ENCODE measurements at places on chromosomes 3 and 15.
A peak's percentile ranks its signal among the peaks of the same experiment; 100 is the strongest.

DNA sequence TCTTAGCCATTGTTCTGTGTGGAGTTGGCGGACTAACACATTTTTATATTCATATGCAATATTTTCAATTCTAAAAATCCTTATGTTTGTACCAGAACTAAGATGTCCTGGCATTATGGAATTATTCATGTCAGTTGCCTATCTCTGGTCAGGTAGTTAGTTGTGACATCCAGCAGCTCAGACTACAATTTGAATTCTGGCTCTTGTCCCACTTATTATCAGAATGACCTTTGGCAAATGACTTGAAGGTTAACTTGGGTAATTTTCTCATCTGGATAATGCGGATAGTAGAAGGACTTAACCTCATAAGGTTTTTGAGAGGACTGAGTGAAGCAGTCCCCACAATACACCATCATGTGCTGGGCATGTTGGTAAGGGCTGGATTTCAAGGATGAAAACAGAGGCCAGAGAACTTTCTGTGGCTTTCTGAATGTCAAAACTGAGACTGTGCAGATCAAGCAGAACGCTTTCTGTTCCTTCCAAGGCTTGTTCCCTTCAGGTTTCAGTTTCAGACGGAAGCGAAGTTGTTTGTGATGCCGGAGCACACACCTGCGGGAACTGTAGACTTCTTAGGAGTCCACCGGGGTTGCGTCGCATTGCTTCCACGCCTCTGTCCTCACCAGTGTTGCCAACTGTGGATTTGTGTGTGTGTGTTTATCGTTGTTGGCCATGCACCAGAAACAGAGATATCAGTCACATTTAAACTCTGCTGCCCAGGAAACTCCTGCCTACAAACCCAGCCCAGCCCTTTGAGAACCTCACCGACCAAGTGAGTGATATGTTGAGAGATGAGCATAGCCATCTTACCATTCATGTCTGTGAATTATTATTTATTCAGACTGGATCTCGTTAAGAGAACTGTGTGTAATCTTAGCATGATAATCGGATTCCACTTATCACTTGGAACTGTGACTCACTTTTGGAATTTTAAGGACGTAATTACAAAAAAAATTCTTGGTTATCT is 76.0 kb downstream of the PTPRG start:
- DNase-seq = no peak

DNA sequence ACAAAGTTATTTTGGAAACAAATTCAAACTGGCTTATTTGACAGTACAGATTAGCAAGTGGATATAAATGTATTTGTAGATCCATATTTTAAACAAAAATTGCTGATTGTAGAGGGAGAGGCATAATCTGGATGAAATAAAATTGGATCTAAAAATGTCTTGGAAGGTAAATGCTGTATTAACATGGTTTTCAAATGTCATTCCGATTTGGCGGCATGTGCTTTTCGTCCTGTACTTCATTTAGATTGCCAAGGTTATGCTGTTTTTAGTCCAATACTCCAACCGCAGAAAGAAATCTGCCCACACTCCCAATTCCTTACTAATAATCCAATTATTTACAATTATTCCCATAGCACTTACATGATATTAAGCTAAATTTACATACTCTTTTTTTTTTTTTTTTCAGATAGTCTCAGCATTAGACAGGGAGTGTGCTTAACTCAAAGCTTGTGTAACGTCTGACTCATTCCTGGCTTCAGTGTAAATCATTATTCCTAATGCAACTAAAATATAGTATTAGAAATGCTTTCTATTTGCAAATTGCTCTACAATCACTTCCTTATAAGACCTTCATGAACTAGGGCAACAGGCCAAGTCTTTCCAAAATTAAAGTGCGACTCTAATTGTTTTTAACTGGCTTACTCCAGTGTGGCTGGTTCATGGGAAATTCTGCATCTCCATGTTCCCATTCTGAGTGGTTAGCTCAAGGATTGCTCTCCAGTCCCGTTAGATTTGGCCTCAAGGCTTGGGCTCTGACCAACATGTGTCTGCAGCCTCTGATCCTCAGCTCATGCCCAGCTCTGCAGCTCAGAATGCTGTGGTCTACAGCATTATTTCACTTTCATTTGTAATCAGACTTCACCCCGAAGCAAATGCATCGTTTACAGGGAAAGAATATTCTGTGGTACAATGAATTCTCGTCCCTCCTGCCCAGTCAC is 103.9 kb downstream of the FBN1 start:
- DNase-seq = no peak

DNA sequence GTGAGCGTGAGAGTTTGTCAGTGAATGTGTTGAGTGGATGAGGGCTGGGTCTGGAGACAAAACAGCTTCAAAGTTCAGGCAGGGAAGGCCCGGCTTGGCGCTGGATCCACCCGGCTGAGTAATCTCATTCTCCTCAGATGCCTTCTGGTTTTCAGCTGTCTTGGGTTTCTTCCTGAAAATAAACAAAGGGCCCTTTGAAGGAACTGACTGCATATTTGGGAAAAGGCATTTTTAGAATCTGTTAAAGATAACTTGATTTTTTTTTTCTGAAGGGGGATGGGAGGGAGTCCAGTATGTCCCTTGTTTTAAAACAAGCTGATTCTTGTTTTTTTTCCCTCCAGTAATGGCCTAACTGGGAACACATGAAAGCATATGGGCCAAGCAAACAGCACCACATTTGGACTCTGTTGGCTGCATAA is 86.4 kb downstream of the TIGIT start:
- DNase-seq = no peak

- no peak for DNase-seq
Observed at GRCh38 chr3:53820756-53821580, 25.3 kb downstream of the CHDH start.

GRCh38 chr15:56805466-56806147 is 72.3 kb upstream of the ZNF280D start:
- DNase-seq = no peak

DNA sequence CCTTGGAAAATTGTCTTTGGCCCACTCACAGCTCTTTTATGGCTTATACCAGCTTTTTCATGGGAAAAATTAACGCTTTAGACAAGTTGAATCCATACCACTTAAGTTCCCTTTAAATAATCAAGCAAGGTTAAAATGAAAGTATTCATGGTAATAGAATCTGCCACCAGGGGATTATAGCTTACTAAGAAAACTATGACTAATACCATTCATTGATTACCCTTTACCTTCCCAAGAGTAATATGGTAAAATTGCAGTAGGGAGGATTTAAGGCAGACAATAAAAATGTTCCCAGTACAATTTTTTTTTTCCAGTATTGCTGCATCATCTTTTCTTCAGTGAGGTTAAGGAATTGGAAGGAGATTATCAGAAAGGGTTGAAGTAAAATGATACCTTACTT is 641.1 kb upstream of the NAALADL2 start:
- DNase-seq = no peak

DNA sequence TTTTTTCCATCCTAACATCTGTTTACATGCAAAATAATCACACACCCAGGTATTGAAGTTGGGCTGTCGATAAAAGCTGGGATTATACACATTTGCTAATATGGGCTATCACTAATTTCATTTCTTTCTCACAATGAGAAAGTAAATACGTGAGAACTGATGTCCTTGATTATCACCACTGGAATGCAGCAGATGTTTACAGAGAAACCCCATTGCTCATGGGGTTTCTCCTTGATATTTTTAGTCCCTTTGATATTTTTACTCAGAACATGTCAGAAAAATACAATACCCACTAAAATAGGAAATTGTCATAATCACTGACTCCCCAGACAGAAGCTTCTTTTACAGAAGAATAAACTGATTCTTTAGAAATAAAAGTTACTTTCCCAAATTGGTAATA is 535.1 kb upstream of the CCDC54 start:
- DNase-seq = no peak

DNA sequence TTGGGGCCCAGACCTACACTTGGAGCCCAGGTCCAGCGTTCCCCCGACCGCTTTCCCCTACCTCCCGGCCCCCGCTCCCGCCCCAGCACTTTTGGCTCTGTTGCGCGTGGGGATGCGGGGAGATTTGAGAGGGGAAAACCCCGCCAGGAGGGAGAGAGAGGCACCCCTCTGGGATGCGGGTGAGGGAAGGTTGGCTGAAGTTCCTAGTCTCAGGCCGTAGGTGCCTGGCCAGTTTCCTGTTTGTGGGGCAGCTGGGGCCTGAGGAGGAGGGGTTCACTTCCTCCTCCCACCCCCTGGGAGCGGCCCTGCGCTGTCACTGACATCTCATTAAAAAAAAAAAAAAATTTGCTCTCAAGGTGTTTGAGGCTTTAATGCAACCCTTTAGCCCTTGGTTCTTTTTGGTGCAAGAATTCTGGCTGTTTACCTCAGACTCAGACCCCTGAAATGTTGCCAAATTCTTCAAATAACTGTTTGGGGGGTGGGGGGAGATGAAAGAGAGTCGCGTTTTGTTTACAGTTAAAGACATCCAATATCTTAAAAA is 2.6 kb downstream of the FAM43A start:
- peak; percentile 39 for DNase-seq

GRCh38 chr3:102006812-102007485 is 157.6 kb downstream of the NFKBIZ start:
- no peak for DNase-seq

DNA sequence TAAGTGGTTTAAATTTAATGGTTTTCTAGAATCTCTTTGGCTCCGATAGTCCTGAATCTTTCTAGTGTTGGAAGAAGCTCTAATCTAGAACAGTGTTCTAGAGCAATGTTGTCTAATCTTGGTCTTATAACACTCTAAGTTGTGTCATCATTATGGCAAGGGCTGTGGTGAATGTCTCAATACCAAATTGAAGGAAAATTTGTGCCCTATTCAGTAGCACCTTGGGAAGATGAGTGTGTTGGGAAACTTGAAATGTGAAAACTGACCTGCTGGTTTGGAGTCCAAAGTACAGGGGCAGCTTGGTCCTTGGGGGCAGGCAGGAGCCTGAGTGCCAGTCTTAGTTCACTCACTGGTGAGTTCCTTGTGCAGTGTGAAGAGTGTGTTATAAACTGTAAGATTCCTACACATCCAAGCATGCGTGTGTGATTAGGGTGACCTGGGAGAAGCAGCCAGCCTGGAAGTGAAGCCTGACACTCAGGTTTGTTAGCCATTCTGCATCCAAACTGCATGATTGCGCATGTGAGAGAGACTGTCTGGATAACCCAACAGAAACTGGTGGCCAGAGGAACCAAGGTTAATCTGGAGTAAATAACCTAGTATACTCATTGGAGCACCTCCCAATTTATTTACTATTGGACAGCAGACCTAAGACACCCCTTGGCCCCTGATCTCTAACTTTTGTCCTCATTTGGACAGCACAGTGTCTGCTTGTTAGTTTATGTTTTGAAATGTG is 14.6 kb downstream of the ZNF592 start:
- DNase-seq = no peak

DNA sequence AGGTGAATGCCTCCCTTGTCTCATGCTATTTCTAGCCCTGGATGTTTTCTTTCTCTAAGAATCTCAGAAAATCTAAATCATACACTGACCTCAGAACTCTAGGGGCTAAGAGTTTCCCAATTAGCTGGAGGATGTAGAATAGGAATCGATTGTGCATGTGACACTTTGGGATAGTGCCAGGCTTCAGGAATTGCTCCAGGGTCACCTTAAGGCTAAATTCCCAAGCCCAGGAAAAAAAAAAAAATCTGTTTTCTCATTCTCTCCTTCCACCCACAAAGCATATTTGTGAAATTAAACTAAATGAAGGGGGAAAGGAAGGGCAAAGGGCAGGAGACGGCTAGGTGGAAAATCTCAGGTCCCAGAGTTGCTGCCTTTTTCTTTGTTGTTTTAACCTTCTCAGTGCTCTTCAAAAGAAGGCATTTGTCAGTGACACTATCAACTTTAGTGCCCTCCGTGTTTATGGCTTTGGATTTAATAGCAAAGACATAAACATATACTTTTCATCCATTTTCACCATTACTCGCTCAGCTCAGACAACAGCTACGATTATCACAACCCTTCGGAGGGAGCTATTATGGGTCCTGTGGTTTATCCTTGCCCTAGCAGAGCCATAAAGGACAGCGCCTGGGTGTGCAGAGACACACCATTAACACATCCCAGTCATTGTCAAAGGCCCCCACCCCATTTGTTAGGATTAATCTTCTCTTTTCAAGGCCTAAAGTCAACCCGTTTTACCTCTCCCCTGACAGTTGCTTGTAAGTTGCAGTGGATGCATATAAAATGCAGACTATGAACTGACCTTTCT is 271.7 kb downstream of the PDZRN3 start:
- no peak for DNase-seq

- DNase-seq = no peak
Observed at GRCh38 chr3:99069973-99070372, 168.5 kb upstream of the DCBLD2 start.

GRCh38 chr3:8845641-8846040 is 76.2 kb upstream of the OXTR start:
- DNase-seq = no peak

DNA sequence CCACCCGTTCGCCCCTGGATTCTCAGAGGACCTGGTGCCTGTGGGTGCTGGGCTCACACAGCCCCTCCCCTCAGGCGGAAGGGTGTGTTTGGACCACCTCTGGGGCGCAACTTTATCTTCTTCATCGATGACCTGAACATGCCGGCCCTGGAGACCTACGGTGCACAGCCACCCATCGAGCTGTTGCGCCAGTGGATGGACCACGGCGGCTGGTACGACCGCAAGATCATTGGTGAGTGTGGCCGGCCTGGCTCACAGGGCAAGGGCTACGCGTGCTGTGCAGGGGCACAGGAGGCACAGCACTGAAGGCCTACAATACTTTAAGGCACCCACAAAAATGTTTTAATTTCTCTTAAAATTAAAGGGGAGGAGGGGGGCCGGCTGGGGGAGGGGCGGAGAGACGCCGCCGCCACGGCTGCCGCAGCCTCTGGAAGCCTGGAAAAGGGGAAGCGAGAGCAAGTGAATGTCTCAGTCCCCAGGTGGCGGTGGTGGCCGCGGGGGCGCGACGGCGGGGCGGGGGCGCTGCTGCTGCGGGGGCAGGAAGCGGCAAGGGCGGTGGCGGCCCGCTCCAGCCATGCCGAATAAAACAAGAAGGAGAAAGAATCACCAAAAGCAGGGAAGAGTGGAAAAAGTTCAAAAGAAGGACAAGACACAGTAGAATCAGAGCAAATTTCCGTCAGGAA is 56.8 kb downstream of the DNAH1 start:
- DNase-seq = peak; percentile 61

DNA sequence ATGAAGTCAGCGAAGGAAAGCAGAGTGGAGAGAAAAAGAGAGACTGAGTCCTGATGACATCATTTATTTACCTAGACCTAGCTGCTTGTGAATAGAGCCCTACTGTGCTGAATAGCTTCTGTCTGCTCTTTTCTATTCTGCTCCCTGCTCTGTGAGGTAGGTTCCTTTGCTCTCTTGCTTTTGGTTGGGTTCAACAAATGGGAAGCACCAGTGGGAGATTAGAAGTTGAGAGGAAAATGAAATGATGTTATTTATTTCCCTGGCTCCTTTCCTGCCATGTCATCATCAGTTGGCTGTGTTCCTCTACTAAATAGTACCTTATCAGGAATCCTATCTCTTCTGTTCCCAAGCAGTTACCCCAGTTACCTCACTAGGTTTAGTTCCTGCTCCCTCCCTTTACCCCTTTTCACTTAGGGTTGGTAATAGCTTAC is 23.5 kb downstream of the DTWD1 start:
- DNase-seq = no peak
